ENCODE measurements at places on chromosomes 11 and 22. TPM values are rescaled to one million over a fixed set of nuclear protein-coding genes. Genes with fewer than 3 reads are reported as not detected.

The OVCH2 gene
- total RNA-seq, result not detected

The ZNRF3 gene
- total RNA-seq, result 70.2 TPM

The SCT gene
- total RNA-seq, result not detected

The PARVG gene
- total RNA-seq, result not detected

The POU2AF1 gene
- total RNA-seq, result 4.0 TPM

The TSSK2 gene
- not detected for total RNA-seq

The TMPRSS5 gene
- 1.6 TPM for total RNA-seq

The TMEM191C gene
- total RNA-seq, result 4.5 TPM

The UPK2 gene
- total RNA-seq, result not detected

The VWCE gene
- total RNA-seq, result not detected

The CRYBB2 gene
- not detected for total RNA-seq

The AQP11 gene
- total RNA-seq, result 7.5 TPM

The IRAG1 gene
- total RNA-seq, result 1.3 TPM

The PGR gene
- total RNA-seq, result not detected

The CATSPERZ gene
- 2.3 TPM for total RNA-seq

The RASL10A gene
- 2.1 TPM for total RNA-seq

The NFAM1 gene
- not detected for total RNA-seq

The SLCO2B1 gene
- 1.9 TPM for total RNA-seq

The MAPK8IP1 gene
- 4.0 TPM for total RNA-seq

The TREH gene
- 0.05 TPM for total RNA-seq

The APBB1 gene
- total RNA-seq, result 0.15 TPM

The PRG3 gene
- not detected for total RNA-seq

The SEPTIN3 gene
- not detected for total RNA-seq

The INSC gene
- 0.29 TPM for total RNA-seq

The TNNI2 gene
- total RNA-seq, result 4.6 TPM

The NOL12 gene
- 42.3 TPM for total RNA-seq

The OR51G2 gene
- not detected for total RNA-seq

The DBX1 gene
- not detected for total RNA-seq

The NRGN gene
- total RNA-seq, result 12.4 TPM

The CCDC87 gene
- 1.3 TPM for total RNA-seq

The CNGA4 gene
- total RNA-seq, result 0.63 TPM

The TBX10 gene
- total RNA-seq, result 5.4 TPM

The TEX54 gene
- 0.61 TPM for total RNA-seq

The CNTF gene
- total RNA-seq, result 1.3 TPM

The OR52L1 gene
- not detected for total RNA-seq

The TUBA8 gene
- total RNA-seq, result 0.13 TPM

The PARVA gene
- 16.7 TPM for total RNA-seq

The MAPK8IP2 gene
- total RNA-seq, result not detected

The HPX gene
- 0.25 TPM for total RNA-seq

The C11orf42 gene
- total RNA-seq, result not detected

The OR8G1 gene
- total RNA-seq, result not detected

The GTSE1 gene
- total RNA-seq, result 22.0 TPM

The WNT7B gene
- total RNA-seq, result 31.4 TPM

The SYT12 gene
- total RNA-seq, result 1.7 TPM

The BIRC2 gene
- total RNA-seq, result 16.1 TPM

The CD248 gene
- not detected for total RNA-seq

The CHADL gene
- 0.76 TPM for total RNA-seq

The CCDC86 gene
- 56.4 TPM for total RNA-seq

The AMOTL1 gene
- not detected for total RNA-seq

The VPREB3 gene
- total RNA-seq, result not detected

The OR5A1 gene
- total RNA-seq, result not detected

The MRGPRX4 gene
- not detected for total RNA-seq

The CALCA gene
- total RNA-seq, result not detected

The PTPMT1 gene
- 193 TPM for total RNA-seq

The MIAT gene
- 0.31 TPM for total RNA-seq

The ALKBH8 gene
- total RNA-seq, result 2.6 TPM

All from HT-29 (cell line).